Non-pigmented ciliary epithelial cell (primary cell): ENCODE measurements at places on chromosomes 13 and 19.
A peak's percentile ranks its signal among the peaks of the same experiment; 100 is the strongest.

GRCh38 chr19:16296713-16297112 lies 27.9 kb upstream of the KLF2 start:
- DNase-seq = no peak

GRCh38 chr13:106212386-106213010 lies 323.0 kb downstream of the EFNB2 start:
- DNase-seq = no peak

- DNase-seq = no peak
Measured at GRCh38 chr19:47058621-47059022, 10.2 kb upstream of the TMEM160 start.

- DNase-seq = no peak
Measured at GRCh38 chr19:35901854-35902661, at the start of gene HCST. TSS of gene HCST (plus strand) at chr19:35902529. CDS start at chr19:35902594, 65 bp downstream.

GRCh38 chr13:104011505-104012241 lies 945.5 kb upstream of the SLC10A2 start:
- DNase-seq = no peak

DNA sequence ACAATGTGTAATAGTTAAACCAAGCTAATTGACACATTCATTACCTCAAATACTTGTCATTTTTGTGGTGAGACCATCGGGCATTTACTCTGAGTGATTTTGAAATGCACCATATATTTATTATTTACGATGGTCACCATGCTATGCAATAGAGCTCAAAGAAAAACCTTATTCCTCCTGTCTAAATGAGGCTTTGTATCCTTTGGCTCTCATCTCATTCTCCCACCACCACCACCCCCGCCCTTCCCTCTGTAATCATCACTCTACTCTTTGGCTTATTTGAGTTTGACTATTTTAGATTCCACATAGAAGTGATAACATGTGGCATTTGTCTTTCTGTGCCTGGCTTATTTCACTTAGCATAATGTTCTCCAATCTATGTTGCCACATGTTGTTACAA lies 124.9 kb downstream of the CYSLTR2 start:
- no peak for DNase-seq

DNA sequence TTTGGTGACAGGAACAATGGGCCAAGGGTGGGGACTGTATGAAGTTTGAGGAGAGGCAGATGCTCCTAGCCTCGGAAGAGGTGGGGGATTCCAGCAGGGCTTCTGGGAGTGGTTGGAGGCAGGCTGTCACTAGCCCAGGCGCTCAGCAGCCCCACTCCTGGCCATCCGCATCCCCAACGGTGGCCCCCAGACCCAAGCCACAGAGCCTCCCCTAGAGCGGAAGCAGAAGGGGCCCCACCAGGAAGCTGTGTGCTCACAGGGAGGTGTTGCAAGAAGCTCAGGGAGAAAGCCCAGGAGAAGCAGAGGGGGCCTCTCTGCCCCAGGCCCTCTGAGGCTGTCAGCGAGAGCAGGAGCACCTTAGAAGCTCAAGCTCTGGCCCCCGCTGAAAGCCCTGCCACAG lies 8.3 kb downstream of the PRAM1 start:
- no peak for DNase-seq

GRCh38 chr13:44465318-44465717 lies 91.7 kb downstream of the SERP2 start:
- no peak for DNase-seq

DNA sequence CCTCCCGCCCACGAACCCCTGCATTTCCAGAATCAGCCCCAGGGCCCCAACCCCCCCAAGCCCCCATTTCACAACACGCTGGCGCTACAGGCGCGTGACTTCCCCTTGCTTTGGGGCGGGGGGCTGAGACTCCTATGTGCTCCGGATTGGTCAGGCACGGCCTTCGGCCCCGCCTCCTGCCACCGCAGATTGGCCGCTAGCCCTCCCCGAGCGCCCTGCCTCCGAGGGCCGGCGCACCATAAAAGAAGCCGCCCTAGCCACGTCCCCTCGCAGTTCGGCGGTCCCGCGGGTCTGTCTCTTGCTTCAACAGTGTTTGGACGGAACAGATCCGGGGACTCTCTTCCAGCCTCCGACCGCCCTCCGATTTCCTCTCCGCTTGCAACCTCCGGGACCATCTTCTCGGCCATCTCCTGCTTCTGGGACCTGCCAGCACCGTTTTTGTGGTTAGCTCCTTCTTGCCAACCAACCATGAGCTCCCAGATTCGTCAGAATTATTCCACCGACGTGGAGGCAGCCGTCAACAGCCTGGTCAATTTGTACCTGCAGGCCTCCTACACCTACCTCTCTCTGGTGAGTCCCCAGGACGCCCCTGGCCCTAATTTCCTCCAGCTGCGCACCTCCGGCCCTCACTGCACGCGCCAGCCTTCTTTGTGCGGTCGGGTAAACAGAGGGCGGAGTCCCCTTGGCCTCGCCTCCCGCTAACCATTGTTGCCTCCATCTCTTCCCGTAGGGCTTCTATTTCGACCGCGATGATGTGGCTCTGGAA lies at the start of gene FTL:
Gene FTL, plus strand, starts transcription at position 270 of the 766 bp plus-strand sequence. Its CDS starts 199 bp downstream, at position 469.
- DNase-seq = peak; percentile 65

DNA sequence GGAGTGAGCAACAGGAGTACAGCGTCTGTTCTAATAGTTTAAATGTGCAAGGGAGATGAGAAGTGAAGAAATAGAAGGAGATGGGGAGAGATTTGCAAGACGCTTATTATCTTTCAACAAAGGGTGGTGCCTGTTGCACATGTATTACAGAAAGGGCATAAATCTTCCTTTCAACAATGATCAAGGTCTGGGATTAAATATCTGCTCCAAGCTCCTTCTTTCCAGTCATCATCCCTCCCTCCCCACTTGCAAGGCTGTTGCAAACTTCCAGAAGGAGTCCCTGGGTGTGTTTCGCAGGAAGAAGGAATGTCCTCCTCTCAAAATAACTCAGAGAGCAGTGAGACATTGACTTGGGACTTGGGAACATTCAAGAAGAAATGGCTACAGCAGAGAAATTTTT lies 63.5 kb upstream of the MYCBP2 start:
- no peak for DNase-seq

- DNase-seq = no peak
Measured at GRCh38 chr13:113743366-113744195, 15.4 kb upstream of the TMEM255B start.

DNA sequence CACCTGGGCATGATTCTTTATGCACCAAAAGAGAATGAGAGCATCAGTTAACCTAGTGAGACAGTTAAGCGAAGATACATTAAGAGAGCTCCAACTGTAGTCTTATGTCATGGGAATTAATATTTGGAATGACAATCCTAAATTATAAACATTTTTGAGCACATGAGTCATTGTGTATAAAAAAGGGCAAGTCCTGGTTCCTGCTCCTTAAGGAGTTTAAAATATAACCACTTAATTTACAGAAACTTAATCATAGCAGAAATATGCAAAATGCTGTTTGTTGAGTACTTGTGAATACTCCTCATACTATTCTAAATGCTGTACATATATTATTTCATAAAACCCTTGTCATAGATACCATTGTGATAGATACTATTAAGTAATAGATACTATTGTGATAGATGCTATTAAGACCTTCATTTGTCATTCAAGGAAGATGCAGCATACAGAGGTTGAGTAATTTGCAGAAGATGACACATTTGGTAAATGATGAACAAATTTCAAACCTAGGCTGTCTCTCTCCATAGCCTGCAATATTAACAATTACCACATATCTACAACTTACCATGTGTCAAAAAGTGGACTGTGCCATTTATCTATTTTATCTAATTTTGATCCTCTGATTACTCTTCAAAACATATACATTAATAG lies 301.0 kb downstream of the TBC1D4 start:
- peak; percentile 27 for DNase-seq

DNA sequence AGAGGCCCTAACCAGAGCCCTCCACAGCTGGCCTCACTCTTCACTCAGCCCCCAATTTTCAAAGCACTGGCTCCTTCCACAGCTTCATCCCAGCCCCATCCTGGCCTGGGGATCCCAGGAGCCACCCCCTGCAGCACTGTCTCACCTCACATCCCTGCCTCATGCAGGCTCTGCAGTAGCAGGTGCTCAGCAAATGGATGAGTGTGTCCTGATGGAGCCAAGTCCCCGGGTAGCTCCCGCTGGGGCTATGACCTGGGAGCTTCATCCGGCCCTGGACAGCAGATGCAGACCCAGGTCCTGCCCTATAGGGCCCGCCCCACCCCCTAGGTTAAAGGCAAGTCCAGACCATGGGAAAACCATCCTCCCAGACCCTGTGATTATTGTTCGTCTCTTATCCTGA lies 143.2 kb upstream of the ZNF507 start:
- no peak for DNase-seq

DNA sequence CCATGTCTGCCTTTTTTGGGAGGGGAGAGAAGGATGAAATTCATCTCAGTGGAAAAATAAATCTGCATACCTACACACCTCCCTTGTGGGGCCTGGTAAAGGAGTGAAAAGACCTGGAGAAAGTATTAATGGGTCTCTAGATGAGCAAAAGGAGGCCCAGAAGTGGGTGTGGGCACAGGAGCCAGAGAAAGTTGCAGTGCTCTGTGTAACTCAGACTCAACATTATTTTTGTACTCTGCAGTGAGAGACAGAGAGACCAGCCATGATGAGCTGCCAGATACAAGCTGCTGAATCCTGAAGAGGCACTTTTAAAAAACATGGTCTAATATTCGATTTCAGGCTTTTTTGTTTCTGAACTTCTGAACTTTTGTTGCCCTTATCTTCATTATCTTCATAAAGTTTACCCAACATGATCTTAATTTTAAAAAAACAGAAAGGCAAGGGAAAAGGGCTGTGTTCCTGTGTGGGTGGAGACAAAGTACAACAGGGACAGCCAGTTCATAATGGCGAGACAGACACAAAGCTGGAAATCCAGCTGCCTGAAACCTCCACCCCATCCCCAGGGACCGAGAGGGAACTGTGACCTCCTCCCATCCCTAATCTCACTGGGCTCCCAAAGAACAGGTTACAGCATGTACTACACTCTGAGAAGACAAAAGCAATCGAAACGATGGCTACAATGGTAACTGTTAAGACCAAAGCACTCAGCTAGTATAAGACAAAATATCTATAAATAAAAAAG lies 77.2 kb downstream of the KLF12 start:
- no peak for DNase-seq

- no peak for DNase-seq
Measured at GRCh38 chr19:32407004-32407992, 1.7 kb downstream of the DPY19L3 start.

- DNase-seq = no peak
Measured at GRCh38 chr13:106597186-106597585, 29.2 kb upstream of the ARGLU1 start.

DNA sequence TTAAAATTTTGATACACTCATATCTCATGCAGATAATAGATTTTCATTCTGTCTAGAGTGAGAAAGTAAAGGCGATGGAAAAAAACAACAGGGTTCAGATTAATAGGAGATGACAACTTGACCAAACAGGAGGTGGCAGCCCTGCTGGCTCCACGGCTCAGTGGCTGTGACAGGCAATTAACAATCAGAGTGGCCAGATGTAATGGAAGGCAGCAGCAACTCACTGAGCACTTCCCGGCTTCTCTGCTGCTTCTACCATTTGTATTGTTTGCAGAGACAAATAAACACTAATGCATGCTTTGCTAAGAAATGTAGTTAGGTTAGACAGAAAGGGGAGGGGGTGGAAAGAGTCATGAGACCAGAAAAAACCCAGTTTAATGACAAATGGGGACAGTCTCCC lies 473.0 kb upstream of the SLC10A2 start:
- no peak for DNase-seq

DNA sequence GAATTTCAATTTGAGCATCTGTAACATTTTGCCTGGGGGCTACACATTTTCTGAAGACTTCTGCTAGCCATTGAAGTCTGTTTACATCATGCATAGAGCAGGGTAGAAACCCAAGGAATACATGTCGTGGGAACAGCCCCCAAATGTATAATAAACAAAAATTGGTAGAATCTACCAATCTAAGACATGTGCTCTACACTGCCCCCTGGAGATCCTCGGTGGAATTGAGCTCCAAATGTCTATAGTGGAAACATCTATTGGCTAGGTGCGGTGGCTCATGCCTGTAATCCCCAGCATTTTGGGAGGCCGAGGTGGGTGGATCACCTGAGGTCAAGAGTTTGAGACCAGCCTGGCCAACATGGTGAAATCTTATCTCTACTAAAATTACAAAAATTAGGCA lies 57.3 kb downstream of the MBD3L2B start:
- no peak for DNase-seq

DNA sequence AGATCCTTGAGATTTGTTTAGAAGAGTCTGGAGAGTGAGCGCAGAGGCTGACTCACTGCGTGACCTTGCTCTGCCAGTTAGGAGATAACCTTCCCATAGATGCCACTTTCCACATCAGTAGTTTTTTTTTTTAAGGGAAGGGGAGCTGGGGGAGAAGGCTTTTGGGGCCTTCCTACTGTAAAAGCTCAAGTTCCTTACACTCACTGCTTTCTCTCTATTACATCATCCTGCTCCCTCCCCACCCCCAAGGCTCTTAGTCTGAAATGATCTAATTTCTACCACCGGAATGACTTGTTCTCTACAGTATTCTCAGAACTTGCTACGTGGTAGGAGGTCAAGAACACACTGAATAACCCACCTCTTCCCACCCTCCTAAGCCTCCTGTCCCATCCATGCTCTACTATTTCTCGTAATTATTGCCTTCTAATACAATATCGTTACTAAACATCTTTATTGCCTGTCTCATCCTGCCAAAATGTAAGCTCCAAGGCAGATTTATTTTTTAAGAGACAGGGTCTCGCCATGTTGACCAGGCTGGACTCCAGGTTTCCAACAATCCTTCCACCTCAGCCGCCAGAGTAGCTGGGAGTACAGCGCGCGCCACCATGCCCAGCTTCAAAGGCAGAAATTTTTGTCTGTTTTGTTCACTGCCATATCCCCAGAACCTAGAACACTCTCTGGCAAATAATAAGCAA lies 1.2 kb downstream of the LONP1 start:
- peak; percentile 77 for DNase-seq

- no peak for DNase-seq
Measured at GRCh38 chr13:100594731-100595130, 6.1 kb upstream of the GGACT start.

GRCh38 chr19:10339977-10340376 lies 553 bp upstream of the ICAM3 start:
- no peak for DNase-seq

- DNase-seq = no peak
Measured at GRCh38 chr19:41528106-41528505, 47.9 kb upstream of the CEACAM21 start.

DNA sequence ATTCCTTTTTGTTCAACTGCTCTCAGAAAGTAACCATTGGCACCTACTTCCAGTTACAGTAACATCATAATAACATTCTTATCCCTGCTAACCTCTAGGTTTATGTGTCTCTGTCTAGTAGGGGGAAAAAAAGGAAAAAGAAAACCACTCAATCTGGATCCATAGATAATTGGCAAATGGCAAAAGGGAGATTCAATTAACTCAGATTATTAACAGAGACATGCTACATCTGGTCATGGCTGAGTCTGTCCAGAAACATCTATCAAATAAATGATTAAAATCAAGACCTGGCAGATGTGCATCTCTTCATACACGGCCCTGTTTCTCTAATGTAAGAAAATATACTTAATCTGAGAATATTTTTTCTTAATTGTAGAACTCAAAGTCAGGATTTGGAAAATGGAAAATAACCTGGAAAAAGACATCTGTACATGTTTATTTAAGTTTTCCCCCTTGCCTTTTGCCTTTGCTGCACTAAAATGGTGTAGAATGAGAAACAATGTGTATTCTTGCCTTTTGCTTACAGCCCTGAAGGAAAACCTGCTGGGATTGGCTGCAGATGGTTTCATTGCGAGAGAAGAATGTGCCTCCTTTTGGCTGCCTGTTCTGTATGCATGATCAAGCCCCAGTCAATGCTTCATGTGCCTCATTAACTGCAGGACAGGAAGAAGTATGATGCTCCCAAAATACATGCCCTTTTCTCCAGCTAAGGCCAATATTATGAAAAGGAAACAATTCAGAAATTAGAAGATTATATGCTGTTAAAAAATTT lies 921.6 kb upstream of the PCDH20 start:
- DNase-seq = no peak
